ENCODE measurements at places on chromosomes 4 and X. TPM values are rescaled to one million over a fixed set of nuclear protein-coding genes. Genes with fewer than 3 reads are reported as not detected.

DNA sequence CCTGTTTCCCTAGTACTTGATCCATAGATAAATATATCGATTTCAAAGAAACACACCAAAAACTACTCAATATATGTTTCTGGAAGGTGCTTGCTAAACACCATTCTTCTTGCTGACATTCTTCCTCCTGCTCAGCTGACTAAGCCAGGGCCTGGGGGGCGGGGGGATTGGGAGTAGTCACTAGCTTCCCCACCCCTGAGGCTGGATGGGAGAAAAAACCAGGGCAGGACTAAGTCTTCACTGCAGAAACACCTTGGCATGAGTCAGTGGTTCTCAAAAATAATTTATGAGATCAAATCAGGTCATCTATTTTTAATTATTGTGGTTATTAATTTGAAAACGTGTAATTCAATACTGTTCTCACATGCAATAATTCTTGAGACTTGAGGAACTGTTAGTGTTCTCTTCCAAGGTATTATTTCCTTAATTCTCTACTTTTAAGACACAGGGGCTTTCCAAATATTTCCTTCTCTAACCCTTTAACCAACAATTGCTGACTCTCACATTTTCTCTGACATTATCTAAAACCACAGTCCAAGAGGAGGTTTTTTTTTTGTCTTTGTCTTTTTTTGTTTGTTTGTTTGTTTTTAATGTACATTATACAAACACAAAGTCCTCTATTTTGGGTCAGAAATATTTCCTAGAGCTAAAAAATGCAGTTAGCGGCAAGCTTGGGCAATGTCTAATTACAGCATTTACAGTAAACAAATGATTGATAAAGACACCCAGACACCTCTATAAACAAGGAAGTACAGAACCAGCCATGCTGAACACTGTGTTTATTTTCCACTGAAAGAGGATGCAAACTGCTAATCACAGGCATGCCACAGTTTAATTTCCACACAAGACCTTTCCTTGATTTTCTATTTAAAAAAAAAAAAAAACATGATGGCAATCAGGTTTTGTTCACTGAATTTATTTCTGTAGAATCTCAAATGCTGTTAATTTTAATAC, 120.3 kb upstream of the USP9X start:
- H3K4me3 ChIP-seq = no peak overlapping the region
- H3K27ac ChIP-seq = no peak overlapping the region
- no peaks in the 10 kb centered on the region for H3K36me3 ChIP-seq
- no peaks in the 10 kb centered on the region for H3K27me3 ChIP-seq
- H3K4me1 ChIP-seq = no peaks in the 10 kb centered on the region

DNA sequence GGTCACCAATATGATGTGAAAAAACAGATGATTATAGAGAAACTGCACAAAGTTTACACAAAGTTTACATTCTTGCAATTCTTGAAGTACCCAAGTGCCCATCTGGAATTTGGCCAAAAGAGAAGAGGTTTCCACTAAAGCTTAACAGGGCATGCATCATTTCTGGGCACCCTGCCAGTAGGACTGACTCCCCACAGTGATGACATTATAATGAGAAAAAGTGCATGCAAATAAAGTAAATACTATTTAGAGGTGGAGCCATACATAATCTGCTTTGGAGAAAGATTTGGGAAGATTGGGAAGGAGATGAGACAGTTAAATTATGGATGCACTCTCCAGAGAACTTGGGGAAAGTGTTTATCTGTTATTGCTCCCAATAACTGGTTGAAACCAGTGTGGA, 93.7 kb upstream of the TRPC3 start:
- H3K4me1 ChIP-seq = no peaks in the 10 kb centered on the region
- no peak overlapping the region for H3K4me3 ChIP-seq
- no peak overlapping the region for H3K27ac ChIP-seq
- no peaks in the 10 kb centered on the region for H3K27me3 ChIP-seq
- H3K36me3 ChIP-seq = no peaks in the 10 kb centered on the region
- peak; percentile 85 for DNase-seq

The RAB41 gene
- not detected for total RNA-seq

The HNRNPH2 gene
- total RNA-seq = 48.9 TPM

DNA sequence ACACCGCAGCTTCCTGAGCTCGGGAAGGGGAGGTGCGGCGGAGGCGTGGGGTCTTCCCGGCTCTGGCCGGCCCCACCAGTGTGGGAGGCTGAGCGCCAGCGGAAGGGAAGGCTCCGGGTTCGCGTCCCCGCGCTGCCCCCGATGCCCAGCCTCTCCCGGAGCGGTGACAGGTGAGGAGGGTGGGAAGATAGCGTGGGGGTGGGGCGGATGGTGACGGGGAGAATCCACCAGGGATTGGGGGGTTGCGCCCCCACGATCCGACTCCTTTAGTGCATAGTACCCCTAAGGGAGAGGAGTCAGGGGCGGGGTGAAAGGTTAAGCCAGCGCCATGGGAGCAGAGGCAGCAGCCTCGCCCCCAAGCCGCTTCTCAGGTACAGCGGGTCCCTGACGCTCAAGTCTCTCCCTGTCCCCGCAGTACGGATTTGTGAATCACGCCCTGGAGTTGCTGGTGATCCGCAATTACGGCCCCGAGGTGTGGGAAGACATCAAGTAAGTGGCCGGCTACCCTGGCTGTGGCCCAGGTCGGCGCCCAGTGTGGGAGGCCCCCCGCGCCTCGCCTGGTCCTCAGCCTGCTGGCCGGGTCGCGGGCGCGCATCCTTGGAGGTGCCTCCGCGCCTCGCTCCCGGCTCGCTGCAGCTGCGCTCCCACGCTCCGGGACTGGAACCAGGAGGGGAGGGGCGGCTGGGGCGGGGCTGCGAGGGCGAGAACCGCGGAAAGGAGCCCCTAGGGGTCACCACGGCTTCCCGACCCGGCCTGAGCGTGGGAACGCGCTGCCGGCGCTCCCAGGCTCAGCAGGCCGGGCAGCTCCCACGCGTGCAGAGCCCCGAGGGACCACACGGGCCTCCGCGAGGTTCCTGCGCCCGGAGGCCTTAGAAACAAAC, 791 bp downstream of the GUCY1B1 start:
- peak overlapping the region; percentile 61 for H3K4me3 ChIP-seq
- H3K4me1 ChIP-seq = no peaks in the 10 kb centered on the region
- no peaks in the 10 kb centered on the region for H3K36me3 ChIP-seq
- no peak for DNase-seq
- H3K27ac ChIP-seq = peak overlapping the region; percentile 21

The GYPE gene
- not detected for total RNA-seq

GRCh38 chr4:75325318-75325979, 188.8 kb downstream of the RCHY1 start:
- no peak overlapping the region for H3K4me3 ChIP-seq
- H3K4me1 ChIP-seq = no peaks in the 10 kb centered on the region
- H3K27ac ChIP-seq = no peak overlapping the region
- no peak for DNase-seq
- H3K36me3 ChIP-seq = no peaks in the 10 kb centered on the region

GRCh38 chrX:40644821-40645358, 2.5 kb downstream of the CXorf38 start:
- peak; percentile 60 for DNase-seq
- H3K27me3 ChIP-seq = no peaks in the 10 kb centered on the region
- peaks cover 8% of the 10 kb centered on the region for H3K4me1 ChIP-seq
- peak overlapping the region; percentile 31 for H3K27ac ChIP-seq

Data from astrocyte (in vitro differentiated cells and primary cell).